ENCODE measurements at places on chromosomes 5 and 9.

DNA sequence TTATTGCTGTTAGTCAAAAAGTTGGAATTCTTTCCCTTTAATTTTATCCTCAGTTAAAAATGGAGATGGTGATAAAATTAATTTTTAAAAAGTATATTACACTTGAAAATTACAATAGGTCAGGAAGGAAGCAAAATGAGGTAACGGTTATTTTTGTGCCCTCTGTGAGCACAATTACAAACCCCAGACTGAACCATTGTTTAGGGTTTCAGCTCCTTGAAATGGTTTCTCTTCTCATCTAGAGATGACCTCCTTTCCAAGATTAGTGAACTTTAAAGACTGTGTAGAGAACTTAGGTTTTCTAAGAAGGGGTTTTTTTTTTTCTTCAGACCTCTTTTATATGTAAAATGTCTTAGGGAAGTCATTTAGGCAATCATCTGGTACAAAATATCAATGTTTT lies 126.2 kb upstream of the CHD1 start:
- no peak for DNase-seq

GRCh38 chr5:4553978-4554377 lies 586.2 kb upstream of the ADAMTS16 start:
- DNase-seq: no peak

DNA sequence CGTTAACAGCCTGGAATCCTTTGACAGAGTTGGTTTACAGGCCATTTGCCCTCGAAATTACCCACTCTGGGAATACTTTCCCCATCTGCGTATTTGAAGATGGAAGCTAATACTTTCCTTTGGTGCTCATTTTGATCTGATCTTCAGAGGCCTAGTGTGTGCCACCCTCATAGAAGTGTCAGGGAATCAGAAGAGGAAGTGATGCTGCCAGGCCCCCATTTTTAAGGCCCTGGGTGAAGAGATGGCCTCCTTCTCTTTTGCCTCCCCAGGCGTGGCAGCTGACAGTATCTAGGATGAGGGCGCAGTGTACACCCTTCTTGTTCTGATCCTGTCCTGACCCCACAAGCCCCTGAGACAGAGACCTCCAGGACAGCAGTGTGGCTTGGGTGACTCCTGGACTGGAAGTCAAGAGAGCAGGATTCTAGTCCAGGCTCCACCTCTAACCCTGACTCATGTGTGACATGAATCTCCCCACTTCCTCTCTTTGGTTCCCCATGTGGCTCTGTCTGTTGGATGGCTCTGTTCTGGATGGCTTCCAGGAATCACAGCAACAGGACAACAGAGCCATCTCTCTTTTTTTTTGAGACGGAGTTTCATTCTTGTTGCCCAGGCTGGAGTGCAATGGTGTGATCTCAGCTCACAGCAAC lies 27.8 kb downstream of the CSF1R start:
- peak; percentile 67 for DNase-seq

GRCh38 chr5:68243251-68243650 lies 27.7 kb downstream of the PIK3R1 start:
- peak; percentile 56 for DNase-seq

DNA sequence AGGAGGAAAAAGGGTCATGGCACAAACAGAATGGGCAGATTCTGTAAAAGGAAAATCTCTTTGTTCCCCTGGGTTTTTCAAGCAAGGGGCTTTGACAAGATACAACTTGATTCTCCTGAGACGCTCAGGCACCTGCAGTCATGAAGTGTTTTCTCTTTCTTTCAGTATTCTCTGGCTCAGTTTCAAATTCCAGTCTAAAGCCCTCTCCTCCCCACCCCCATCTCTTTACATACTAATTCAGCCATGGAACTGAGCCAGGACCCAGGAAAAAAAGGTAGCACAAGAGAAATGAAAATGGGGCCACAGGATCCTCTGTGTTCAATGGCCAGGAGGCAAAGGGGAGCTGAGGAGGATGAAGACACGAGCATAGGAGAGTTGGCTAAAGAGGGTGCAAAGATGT lies 408.4 kb downstream of the SPOCK1 start:
- no peak for DNase-seq

- DNase-seq: no peak
Observed at GRCh38 chr5:43085453-43085852, 35.3 kb upstream of the ZNF131 start.

- no peak for DNase-seq
Observed at GRCh38 chr9:2019723-2020122, 4.6 kb downstream of the SMARCA2 start.

GRCh38 chr5:84257061-84257460 lies 127.6 kb downstream of the EDIL3 start:
- DNase-seq: no peak

DNA sequence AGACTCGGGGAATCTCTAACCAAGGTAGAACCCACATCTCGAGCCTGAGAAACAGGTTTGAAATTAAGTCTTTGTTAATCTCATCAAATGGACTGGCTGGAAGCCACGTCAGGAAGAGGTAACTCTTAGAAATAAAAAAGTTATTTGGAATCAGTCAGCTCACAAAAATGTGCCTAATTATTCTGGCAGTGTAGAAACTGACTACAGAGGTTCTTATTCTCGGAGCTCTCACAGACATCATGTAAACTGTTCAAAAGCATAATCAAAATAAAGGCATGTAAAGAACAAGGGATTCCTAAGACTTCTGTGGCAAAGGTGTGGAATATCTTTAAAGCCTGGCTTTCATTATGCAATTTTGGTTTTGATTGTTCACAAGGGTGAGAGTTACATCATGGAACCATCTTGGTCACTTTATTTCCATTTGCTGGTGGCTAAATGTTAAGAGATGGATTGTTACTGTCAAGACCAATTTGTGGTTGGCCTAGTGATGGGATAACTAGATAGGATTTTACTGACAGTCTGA lies 85.1 kb downstream of the OTULIN start:
- DNase-seq: no peak

DNA sequence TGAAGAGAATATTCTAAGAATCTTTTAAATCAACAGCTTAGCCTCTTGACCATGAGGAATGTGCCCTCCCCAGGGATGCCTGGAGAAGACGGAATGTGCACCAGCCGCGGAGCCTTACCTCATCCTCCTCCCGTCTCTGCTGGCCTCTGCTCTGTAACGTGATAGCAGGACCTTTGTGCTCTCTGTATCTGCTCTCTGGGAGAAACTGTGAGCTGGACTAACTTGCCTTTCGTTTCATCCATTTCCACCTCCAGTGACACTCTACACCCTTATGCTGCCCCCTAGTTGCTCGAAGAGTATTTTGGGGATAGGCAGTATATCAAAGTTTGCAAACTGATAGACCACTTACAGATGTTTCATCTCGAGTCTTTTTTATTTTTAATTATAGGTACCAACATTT lies 141.4 kb downstream of the NPR3 start:
- peak; percentile 19 for DNase-seq

DNA sequence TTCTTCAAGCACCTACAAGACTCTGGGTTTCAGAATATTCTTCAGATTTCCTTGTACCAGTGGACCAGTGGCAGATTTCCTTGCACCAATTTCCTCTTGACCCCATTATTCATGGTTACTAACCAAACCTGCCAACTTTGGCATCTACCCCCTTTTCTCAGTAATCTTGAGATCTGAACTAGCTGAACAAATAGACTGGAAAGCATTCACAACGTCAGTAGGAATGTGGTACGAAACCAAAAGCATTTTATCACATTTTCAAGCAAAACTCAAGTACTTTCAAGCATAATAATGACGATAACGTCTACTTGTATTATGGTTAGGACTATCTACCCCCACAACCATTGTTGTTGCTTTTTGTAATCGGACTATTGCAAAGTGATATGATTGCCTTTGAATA lies 1217.3 kb downstream of the PTPRD start:
- DNase-seq: no peak

- no peak for DNase-seq
Observed at GRCh38 chr5:149750596-149750995, 20.5 kb downstream of the PPARGC1B start.

DNA sequence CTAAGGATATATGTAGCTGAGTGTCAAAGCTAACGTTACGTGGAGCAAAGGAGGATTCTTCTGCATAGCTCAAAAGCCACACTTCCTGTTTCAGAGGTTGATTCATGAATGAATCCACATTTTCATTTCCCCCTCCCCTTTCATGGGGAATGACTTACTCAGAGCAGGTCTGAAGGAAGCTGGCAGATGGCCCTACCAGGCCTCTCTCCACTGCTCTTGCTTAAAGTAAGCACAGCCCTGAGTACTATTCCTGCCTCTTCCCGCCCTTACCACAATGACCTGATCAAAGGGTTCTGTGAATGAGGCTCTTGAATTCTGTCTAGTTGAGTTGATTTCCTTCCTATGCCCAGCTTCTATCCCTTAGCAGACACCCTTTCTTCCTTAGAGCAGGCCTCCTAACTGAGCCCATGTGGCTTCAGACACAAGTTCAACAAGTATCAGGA lies 6.3 kb downstream of the IGIP start:
- DNase-seq: peak; percentile 64

DNA sequence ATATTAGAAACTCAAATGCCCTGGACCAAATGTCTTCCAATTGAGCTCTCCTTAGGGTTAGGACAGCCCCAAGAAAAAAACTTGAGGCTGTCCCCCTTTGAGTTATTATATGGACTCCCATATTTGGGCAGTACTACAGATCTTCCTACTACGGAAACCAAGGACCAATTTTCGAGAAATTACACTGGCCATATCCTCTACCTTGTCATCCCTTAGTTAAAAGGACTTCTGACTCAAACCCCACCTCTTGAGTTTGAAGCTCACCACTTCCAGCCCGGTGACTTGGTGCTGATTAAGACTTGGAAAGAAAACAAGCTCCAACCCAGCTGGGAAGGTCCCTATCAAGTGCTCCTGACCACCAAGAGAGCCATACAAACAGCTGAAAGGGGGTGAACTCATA lies 497.0 kb upstream of the GRAMD2B start:
- DNase-seq: no peak

GRCh38 chr9:18638371-18639249 lies 164.7 kb downstream of the ADAMTSL1 start:
- DNase-seq: no peak

GRCh38 chr5:127046343-127047072 lies 16.1 kb upstream of the MARCHF3 start:
- DNase-seq: no peak

DNA sequence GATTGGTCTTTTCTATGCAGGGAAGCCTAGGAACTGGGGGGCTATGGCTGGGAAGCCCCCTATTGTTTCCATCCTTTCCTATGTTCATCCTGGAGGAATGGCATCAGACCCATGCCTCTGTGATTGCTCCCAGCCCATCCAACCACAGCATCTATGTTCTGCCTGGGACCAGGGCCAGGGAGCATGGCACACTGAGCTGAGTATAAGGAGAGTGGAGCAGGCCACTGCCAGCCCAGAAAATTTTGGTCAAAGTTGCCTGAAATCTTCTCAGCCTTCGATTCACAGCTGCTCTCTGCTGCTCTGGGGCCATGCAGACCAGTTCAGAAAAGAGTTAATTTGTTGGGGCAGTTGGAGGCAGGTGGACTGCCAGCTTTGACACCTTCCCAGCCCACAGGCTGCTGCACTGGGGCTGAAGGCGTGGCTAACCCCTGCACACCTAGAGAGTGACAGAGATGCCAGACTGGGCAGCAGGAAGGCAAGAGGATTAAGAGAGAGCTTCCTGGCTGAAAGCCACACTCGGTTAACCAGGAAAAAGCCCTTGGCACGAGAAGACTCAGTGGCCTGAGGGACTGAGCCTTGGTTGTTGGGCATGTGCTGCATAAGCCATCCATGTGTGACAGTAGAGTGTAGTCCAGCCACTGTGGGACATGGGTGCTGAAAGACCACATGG lies 12.1 kb downstream of the TGFBI start:
- no peak for DNase-seq

DNA sequence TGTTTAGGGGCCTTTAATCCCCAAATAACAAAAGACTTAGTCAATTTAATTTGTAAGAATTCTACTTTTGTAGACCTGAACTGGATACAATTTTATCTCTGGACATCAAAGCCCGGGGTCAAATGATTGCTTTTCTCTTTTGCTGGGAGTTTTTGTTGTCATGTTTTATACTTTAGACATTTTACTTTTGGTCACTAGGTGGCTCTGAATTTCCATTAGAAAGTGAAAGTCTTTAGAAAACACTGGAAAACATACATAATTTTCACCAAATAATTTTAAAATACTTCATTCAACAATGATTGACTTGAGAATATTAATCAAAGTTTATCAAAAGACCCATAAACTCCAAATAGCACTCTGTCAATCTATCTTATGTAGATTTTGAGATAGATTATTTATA lies 2.8 kb upstream of the PCA3 start:
- DNase-seq: peak; percentile 8

- DNase-seq: no peak
Observed at GRCh38 chr5:155850370-155850769, 476.6 kb upstream of the SGCD start.

Data from fibroblast of villous mesenchyme (primary cell).